RPMI7951 (cell line): ENCODE measurements at places on chromosomes 12 and 14. TPM values are rescaled to one million over a fixed set of nuclear protein-coding genes. Genes with fewer than 3 reads are reported as not detected.

DNA sequence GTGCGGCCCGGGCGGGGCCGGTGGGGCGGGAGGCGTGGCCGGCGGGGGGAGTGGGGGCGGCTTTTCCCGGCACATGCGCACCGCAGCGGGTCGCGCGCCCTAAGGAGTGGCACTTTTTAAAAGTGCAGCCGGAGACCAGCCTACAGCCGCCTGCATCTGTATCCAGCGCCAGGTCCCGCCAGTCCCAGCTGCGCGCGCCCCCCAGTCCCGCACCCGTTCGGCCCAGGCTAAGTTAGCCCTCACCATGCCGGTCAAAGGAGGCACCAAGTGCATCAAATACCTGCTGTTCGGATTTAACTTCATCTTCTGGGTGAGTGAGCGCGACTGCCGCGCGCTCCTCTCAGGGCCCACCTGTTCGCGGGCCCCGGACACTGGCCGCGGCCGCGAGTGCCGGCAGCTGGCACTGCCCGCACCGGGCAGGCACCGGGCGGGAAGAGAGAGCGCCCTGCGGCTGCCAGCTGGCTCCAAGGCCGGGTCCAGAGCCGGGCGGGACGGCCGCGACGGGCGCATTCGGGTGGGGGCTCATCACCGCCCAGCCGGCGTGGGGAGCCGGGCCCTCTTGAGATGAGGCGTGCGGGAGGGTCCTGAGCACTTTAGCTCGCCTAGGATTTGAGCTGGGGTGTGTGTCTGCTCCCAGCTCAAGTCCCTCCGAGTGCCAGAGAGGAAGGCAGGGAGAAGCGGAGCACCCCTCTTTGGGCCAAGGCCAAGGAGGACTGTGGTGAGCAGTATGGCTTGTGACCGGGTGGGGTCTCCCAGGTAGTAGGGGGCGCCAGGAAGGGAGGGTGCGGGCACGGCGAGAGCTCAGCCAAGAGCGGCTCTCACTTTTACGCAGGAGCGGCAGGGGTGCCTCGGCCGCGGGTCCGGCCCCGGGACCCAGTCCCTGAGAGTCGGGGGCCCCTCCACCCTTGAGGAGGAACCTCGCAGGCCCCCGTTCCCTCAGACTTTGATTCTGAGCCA is at the start of gene CD9:
TSS of gene CD9 (plus strand) at position 145 of the 957 bp plus-strand sequence. CDS start at position 245, 100 bp downstream.
- peak; percentile 58 for DNase-seq

The GPRC5D gene
- total RNA-seq: not detected in 2 replicates

The DAD1 gene
- total RNA-seq: 486 and 521 TPM in 2 replicates

The RTN1 gene
- not detected in 2 replicates for total RNA-seq

The VDR gene
- 17.4 and 22.9 TPM in 2 replicates for total RNA-seq

DNA sequence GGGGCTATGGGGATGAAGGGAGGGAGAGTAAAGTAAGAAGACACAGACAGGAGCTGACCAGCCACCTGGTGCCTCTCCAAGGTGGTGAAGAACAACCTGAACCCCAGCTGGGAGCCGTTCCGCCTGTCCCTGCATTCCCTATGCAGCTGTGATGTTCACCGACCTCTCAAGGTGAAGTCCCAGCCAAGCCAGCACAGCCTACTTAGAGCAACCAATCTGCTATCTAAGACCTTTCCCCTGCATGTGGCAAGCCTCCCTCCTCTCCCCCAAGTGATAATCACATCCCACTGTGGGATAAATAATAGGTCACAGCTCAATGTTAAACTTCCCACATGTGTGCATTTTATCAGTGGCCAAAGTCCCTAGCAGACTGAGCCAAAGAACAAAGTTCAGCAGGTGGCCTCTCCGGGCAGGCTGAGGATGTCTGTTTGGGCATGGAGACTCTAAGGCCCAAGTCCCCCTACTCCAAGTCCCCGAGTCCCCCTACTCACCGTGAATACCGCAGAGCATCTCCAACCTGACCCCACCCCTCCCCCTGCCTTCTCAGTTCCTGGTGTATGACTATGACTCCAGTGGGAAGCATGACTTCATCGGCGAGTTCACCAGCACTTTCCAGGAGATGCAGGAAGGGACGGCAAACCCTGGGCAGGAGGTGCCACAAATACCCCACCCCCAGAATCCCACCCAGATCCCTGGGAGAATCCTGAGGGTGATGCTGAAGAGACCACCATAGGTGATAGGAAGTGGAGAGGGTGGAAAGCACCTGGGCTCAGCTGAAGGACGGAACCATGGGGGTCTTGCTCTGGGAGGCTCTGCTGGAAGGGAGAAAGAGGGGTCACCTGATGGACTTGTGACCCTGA is 3.5 kb downstream of the CPNE6 start:
- DNase-seq: no peak

The IRAK4 gene
- total RNA-seq: 10.8 and 13.7 TPM in 2 replicates

DNA sequence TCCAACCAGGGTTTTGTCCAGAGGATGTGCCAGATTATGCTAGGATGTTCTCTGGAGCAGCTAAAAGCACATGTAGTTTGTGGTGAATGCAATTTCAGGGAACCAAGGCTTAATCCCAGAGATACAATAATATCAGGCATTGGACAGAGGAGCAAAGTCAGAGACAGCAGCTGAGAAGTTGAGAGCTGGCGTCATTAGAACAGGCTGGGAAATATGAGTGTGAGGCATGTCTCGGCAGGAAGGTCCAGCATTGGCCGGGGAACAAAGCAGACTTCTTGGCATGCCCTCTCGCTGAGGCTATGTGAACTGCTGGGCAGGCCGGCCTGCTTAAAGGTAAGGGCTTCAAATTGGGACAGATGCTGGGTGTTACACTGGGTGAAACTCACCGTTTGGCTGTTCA is 125.4 kb downstream of the CAND1 start:
- DNase-seq: no peak

The LRRC10 gene
- not detected in 2 replicates for total RNA-seq

The SLC35E3 gene
- total RNA-seq: 1.8 and 2.4 TPM in 2 replicates

GRCh38 chr12:125564753-125565152 is 499.5 kb downstream of the AACS start:
- no peak for DNase-seq

The SLC4A8 gene
- 0.78 and 0.96 TPM in 2 replicates for total RNA-seq

- peak; percentile 69 for DNase-seq
Measured at GRCh38 chr14:54652605-54653052, 85.7 kb downstream of the SAMD4A start.

DNA sequence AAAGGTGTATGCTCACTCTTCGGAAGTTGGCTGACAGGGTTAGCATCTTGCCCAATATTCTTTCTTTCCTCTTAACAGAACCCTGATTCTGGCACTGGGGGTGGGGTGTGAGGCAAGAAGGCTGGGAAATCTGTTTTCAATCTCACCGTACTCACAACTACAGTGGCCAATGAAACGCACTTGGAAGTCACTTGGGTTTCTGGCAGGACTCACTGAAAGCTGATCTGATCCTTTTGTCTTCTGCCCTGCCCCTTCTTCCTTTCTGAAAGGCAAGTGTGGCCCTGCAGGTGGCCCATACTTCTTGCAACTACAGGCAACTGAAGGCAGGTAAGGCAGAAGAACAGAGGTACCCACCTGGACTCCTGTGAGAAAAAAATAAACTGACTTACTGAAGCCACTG is 106.9 kb downstream of the STXBP6 start:
- no peak for DNase-seq

GRCh38 chr12:117100851-117101673 is 1.8 kb upstream of the TESC start:
- no peak for DNase-seq

The HCAR2 gene
- not detected in 2 replicates for total RNA-seq

- DNase-seq: peak; percentile 30
Measured at GRCh38 chr12:96400631-96401075, 414 bp upstream of the CDK17 start.

DNA sequence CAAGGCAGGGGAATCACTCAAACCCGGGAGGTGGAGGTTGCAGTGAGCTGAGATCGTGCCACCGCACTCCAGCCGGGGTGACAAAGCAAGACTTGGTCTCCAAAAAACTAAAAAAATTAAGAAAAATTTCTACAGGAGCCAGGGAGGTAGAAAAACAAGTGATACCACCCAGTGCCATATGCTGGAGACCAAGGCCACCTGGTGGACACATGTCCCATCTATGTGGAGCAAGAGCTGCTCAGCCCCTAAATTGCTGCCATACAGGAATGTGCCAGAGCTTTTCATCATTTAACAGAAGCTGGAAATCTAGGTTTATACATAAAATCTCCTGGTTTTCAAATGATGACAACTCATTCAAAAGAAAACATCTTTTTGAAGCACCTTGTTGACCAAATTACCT is 61.4 kb upstream of the ELK3 start:
- peak; percentile 23 for DNase-seq

GRCh38 chr14:52271538-52271937 is 4.0 kb downstream of the PTGDR start:
- DNase-seq: no peak

The NELL2 gene
- total RNA-seq: under 0.01 and 1.1 TPM in 2 replicates

DNA sequence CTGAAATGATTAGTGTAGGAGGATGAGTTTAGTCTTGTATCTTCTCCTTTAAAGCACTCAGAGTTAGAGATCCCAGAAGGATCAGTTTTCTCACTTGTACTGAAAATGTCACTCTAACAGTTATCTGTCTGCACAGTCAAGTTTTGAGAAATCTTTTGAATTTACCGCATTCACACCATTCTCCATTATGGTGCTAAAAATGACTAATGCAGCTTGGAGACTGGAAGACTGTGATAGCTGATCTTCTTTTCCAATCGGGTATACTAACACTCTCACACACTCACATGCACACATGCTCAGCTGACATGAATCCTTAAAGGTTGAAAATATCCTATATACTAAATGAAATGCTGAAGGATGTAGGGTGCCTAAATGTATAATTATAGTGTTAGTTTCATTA is 65.8 kb downstream of the SLC15A5 start:
- no peak for DNase-seq

DNA sequence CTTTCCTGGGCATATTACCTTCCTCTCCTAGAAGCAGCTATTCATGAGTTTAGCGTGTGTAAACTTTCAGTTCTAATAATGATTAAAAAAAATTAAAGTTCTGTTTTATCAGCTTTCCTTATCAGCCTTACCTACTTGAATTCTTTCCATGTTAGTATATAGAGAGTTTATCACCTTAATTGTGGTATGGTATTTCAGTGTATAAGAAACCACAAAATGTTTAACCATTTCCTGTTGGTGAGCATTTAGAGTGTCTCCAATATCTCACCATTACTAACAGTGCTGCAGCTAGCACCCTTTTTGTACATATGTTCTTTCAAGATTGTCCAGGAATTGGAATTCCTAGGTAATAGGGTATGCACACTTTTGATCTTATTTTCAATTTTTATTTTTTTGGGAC is 89.5 kb downstream of the FBXO33 start:
- DNase-seq: no peak

DNA sequence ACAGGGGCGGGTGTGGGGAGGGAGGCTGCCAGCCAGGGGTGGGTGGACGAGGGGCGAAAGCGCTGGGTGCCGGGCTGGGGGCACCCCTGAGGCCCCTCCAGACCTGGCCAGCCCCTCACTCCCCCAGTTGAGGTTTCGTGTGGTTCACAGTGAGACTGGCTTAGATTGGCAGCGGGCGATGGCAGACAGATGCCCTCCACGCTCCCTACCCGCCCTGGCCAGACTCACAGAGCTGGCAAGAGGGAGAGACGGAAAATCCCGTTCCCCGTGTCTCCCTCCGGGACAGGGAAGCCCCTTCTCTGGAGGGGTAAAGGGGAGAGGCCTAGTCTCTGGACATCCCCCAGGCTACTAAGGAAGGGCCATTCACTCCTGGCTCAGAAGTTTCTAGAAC is 33.2 kb upstream of the VPS37B start:
- no peak for DNase-seq

DNA sequence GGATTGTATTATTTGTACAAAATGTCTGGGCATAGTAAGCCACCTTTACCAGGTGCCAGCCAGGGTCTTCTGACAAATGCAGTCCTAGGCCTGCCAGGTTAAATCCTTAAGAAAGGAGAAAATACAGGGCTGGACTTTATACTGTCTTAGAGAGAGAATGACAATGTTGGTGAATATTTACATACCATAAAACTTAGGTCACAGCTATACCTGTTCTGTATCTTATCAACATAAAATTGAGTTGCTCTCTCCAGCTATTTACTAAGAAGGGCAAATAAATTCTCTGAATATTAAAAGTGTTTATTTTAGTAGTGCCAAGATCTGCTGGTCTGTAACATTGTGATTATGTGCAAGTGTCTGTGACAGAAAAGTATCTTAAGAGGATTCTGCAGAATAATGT is 971.1 kb downstream of the AACS start:
- DNase-seq: no peak

DNA sequence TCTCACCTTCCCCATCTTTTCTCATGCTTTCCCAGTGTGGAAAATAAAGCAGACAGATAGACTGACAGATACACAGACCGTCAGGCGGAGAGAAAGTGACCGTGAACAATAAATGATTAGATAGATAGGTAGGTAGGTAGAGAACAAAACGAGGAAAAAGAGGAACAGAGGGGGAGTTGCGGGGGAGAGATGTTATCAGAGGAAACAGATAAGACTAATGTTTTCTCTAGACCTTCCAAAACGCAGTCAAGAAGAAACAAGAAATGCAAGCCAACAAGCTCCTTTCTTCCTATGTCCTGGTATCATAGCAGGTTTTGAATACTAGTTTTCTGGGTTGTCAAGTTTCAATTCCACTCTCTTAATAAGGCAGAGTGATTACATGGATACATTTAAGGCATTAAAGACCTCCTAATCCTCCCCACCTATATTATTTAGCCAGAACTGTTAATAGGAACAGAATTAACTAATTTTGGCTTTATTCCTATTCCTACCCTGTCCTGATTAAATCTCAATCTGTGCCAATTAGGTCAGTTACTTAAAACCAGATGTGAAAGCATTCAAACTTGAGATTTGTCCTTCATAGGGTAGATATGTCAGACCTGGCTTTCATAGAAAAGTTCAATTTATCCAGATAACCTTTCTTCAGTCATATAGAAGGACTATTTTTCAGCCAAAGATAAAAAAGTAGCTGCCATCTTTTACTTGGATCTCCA is 89.0 kb upstream of the PTPRR start:
- no peak for DNase-seq

The ATXN3 gene
- 21.4 and 26.0 TPM in 2 replicates for total RNA-seq

- DNase-seq: no peak
Measured at GRCh38 chr12:19191563-19191962, 62.0 kb downstream of the PLEKHA5 start.

DNA sequence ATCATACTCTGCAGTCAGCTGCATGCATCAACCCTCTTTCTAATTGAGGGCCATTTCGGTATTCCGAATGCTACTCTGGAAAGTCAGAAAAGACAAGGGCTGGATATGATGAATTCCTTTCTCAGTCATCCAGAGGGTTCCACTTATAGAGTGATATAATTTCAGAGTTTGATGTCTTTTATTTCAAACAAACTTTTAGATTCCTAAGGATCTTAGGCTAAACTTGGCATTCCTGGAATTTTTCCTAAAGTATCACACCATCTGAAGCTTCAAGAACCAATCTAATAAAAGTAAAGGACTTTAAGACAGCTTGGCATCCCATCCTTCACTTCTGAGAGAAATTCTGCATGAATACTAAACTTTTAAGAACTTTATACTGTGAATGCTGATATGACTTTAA is 69.3 kb upstream of the KCNJ8 start:
- no peak for DNase-seq

The ATL1 gene
- total RNA-seq: 0.96 and 3.1 TPM in 2 replicates

The MMP17 gene
- total RNA-seq: 48.7 and 50.9 TPM in 2 replicates

GRCh38 chr12:11716794-11717518 is 67.5 kb downstream of the ETV6 start:
- DNase-seq: peak; percentile 69

The ASCL1 gene
- not detected in 2 replicates for total RNA-seq
